ENCODE measurements at places on chromosomes 2 and 18.
A peak's percentile ranks its signal among the peaks of the same experiment; 100 is the strongest.

DNA sequence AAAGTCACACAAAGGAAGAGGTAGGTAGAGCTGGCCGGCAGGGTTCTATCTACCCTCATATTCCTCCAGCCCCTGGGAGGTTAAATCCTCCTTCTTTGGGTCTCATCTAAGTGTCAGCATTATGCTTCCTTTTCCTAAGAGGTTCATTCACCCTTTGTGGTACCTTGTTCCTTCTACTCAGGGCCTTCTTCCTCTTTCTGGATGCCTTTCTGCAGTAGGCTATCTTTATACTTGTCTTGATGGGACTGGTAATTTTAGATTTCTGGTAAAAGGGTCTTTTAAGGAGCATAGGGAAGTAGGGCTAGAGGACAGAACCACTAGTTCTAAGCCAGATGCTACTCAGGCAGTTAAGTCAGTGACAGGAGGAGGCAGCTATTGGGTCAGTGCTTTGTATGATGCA lies 13.7 kb upstream of the TNP1 start:
- DNase-seq = no peak

DNA sequence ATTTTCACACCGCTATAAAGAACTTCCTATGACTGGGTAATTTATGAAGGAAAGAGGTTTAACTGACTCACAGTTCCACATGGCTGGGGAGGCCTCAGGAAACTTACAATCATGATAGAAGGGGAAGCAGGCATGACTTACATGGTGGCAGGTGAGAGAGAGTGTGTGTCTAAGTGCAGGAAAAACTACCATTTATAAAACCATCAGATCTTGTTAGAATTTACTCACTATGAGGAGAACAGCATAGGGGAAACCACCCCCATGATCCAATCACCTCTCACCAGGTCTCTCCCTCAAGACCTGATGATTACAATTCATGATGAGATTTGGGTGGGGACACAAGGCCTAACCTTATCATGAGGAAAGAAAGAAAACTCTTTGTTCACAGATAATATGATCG lies 174.6 kb downstream of the SRBD1 start:
- no peak for DNase-seq

GRCh38 chr2:16506366-16506765 lies 159.3 kb downstream of the CYRIA start:
- DNase-seq = no peak

DNA sequence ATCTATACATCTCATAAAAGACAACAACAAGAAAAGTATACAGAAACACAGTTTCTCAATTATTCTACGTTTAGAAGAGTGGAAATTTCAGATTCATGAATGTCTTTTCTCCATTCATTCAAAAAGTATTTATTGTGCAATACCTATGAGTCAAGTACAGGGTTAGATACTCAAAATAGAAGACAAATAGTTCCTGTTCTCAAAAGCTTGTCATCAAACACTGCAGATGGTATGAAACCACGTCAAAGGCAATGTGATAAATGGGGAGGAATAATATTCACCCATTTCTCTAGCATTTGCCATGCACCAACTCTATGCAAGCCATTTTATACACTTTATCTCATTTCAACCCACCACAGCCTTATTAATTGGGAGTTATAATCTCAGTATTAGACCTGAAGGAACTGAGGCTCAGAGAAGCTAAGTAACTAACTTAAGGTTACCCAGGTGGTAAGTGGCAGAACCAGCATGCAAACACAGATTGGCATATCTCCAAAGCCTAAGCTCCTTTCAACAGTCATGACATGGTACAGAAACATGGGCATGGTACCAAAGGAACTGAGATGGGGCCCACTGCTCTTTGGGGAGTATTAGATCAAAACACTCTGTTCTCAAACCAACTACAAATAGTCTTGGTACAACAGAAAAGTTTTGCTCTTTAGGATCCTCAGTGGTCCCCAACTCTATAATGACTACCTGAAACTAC lies 67.2 kb upstream of the NPAS2 start:
- DNase-seq = no peak

- DNase-seq = no peak
These were observed 135.5 kb upstream of the PKDCC start for GRCh38 chr2:41912337-41912736.

- DNase-seq = no peak
These were observed 47.6 kb upstream of the FHL2 start for GRCh38 chr2:105446501-105446900.

GRCh38 chr18:12028674-12029073 lies 47.4 kb downstream of the IMPA2 start:
- DNase-seq = no peak

- DNase-seq = peak; percentile 18
These were observed 1712.8 kb upstream of the TMEFF2 start for GRCh38 chr2:193907561-193907960.

- DNase-seq = no peak
These were observed 428.8 kb downstream of the ZNF521 start for GRCh38 chr18:24923138-24923537.

DNA sequence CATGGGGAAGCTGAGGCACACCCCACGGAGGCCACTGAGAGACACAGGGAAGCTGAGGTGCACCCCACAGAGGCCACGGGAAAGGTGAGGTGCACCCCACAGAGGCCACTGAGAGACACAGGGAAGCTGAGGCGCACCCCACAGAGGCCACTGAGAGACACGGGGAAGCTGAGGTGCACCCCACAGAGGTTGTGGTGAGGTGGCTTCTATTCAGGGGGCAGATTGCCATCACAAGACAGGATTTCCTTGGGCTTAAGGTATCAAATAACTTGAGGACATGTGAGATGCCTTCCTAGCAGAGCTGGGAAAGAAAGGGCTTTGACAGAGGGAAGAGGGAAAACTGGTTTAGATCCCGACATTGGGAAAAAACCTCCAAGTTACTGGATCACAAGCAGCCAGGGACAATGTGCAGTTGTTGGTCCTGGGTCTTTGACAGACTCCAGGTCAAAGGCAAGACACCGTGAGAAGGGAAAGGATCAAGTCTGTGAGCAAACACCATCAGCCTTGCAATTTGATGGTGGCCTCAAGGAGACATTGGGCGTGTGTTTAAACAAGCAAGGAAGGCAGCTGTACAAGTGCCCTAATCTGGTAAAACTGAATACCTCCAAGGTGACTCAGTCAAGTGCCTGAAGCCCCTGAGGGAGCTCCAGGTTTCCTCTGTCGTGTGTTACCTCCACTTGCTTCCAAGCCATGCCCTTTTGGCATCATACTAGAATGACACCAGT lies 133.2 kb upstream of the EPAS1 start:
- no peak for DNase-seq

- peak; percentile 52 for DNase-seq
These were observed 7.8 kb upstream of the ARHGAP25 start for GRCh38 chr2:68726608-68727367.
